ENCODE measurements at places on chromosomes 2 and 18. TPM values are rescaled to one million over a fixed set of nuclear protein-coding genes. Genes with fewer than 3 reads are reported as not detected.

The LIMS3 gene
- total RNA-seq = 7.3 TPM

The CXCR1 gene
- not detected for total RNA-seq

The GKN1 gene
- not detected for total RNA-seq

The DYNAP gene
- total RNA-seq = not detected

The TMBIM1 gene
- 128 TPM for total RNA-seq

The ST8SIA3 gene
- total RNA-seq = not detected

The MC5R gene
- total RNA-seq = not detected

The CAPN14 gene
- total RNA-seq = 0.07 TPM

The TGFA gene
- total RNA-seq = 0.26 TPM
